A172 (cell line): ENCODE measurements at places on chromosomes 11 and 22. TPM values are rescaled to one million over a fixed set of nuclear protein-coding genes. Genes with fewer than 3 reads are reported as not detected.

Gene MED17
- 12.9 and 18.6 TPM in 2 replicates for total RNA-seq

Gene SLC16A8
- not detected in 2 replicates for total RNA-seq

Gene PRRG4
- total RNA-seq = 1.9 and 3.1 TPM in 2 replicates

Gene ZNHIT2
- total RNA-seq = 10.4 and 22.3 TPM in 2 replicates

Gene VSIG10L2
- not detected in 2 replicates for total RNA-seq

Gene THOC5
- 42.8 and 45.6 TPM in 2 replicates for total RNA-seq

Gene CSNK2A3
- 3.4 and 3.6 TPM in 2 replicates for total RNA-seq

Gene RAPSN
- not detected in 2 replicates for total RNA-seq

Gene RAG1
- total RNA-seq = 0.14 and 0.34 TPM in 2 replicates

Gene OR4D5
- total RNA-seq = not detected in 2 replicates

Gene MS4A12
- not detected in 2 replicates for total RNA-seq

Gene KRTAP5-7
- not detected in 2 replicates for total RNA-seq

DNA sequence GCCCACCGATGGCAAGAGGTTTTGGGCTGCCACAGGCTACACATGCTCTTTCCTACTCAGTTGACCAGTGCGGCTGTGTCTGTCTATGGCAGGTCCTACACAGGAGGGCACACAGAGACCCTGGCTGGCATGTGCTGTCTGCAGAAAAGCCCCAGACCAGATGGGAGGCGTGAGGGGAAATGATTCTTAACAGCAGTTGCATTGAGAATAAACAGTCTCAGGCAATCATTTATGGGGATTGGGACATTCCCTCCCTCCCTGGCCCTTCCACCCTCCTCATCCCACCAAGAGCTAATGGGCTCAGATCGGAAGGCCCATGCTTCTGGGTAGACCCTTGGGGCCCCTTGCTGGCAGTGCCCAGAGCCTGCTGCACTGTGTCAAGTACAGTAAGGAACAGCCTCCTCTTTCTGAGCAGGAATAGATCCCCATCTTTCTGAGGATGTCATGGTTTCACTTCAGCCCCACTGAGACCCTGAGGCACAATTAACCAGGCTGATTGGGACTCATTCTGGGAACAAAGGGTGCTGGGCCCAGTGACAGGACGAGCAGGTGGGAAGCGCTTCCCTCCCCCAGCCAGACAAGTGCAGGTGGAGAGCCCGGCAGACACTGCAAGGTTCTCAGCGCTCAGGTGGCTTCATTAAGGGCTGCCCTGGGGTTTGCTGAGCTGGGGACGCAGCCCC lies 28.3 kb downstream of the TSPAN18 start:
- no peak for DNase-seq

DNA sequence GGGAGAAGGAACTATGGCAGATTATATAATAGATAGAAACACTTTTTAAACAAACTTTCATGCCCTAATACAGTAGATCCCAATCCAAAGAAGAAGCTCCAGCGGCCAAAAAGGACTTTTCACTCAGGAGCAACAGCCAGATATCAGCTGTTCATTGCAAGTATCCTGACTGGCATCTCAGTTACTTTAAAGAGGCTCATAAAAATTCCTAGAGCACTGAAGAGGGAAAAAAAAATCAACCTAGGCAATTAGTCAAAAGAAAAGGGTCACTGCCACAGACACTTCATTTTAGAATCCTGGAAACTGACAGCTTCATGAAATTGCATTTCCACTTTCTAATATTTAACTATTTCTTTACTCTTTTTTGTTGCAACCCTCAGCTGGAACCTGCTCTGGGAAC lies 170.6 kb upstream of the SOX6 start:
- no peak for DNase-seq

- no peak for DNase-seq
Observed at GRCh38 chr11:45176996-45177395, 30.6 kb downstream of the PRDM11 start.

DNA sequence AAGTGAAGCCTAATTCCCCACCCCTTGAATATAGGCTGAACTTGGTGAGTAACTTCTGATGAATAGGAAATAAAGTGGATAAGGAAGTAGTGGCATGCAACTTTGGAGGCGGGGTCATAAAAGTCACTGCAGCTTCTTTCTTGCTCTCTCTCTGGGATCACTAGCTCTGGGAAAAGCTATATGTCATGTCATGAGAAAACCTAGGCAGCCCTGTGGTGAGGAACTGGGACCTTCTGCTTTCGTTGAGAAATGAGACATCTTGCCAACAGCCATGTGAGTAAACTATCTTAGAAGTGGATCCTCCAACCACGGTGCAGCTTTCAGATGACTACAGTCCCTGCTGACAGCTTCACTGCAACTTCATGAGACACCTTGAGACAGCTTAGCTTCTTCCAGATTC lies 15.7 kb downstream of the ZNF214 start:
- DNase-seq = peak; percentile 22

DNA sequence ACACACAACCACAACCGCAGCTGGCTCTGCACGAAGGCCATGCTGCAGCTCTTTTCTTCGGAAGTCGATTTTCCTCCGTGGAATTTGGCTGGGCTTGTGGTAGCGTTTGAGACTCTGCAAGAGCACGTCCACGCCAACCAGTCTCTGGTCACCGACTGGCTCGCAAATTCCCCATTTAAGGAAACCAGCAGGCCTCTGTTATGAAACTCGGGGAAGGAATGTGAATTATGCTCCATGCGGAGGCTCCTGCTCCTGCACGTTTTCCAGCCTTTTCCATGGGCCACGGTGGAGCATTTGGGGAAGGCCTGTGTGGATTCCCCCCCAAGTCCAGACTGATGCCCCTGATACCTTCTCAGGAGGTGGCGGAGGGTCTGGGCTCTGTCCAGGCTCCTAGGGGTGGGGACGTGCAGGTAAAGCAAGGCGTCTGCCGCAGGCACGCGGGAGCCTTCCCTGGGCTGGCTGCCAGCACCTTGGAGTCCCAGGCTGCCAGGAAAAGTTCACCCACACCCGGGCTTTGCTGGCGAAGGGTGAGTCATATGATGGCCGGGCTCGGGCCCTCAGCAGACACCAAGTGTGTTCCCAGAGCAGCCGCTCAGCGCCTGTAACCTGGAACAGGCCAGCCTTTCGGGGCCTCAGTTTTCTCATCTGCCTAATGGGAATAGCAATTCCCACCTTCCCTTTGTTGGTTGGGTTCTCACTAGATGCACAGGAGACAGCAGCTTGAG lies 41.9 kb downstream of the LRP5 start:
- peak; percentile 89 for DNase-seq

- DNase-seq = no peak
Observed at GRCh38 chr11:115544422-115544948, 40.3 kb upstream of the CADM1 start.

- no peak for DNase-seq
Observed at GRCh38 chr11:129225190-129225589, 33.1 kb upstream of the ARHGAP32 start.

- DNase-seq = peak; percentile 72
Observed at GRCh38 chr22:27224485-27225374, 567.3 kb downstream of the MIAT start.

GRCh38 chr11:69744435-69744834 lies 30.7 kb downstream of the FGF4 start:
- peak; percentile 89 for DNase-seq

DNA sequence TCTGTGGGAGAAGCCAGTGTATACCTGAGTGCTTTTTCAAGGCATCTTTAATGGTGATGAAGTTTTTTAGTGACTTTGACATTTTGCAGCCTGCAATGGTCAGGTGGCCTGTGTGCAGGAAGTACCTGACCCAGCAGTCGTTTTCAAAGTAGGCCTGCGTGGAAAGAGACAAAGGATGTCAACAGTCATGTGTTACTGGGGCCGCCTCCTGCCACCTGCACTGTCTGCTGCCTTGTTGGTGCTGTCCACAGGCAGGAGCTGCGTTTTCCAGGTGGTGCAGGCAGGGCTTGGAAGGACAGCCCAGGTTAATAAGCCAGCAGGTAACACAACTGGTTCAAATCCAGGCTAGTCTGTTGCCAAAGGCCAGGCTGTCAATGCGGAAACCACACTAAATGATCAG lies 26.5 kb upstream of the NAP1L4 start:
- no peak for DNase-seq

DNA sequence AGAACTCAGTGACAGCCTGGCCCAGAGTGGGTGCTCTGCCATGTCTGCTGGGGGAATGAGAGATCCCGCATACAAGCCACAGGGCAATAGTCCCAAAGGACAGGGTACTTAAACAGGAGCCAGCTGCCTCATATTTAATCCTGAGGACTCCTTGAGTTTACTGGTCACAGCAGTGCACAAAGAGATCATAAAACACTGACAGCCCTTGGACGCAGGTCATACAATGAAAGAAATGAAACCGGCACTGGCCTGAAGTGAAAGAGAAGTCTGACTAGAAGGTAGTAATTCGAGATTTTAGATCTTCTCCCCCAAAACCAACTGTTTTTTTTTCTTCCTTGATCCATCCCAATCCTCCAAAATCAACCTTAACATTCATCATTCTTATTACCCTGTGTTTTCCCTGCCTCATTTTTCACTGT lies 299.8 kb upstream of the SYN3 start:
- DNase-seq = no peak
